ENCODE measurements at places on chromosomes 1 and 21.

DNA sequence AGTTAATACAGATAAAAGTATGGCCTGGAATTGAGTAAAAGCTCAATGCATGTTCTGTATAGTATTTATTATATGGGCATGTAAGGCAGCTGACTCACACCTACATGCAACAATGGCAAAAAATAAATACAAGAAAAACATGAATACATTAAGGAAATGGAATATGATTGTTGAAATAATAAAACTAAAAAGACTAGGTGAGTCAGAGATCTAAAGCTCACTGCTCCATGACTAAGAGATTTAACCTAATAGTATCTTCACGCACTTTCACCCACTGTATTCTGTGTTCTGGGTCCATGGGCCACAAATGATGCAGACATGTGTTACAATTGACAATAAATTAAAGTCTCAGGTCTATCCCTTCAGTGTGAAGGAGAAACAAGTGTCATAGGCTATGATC lies 607.0 kb downstream of the AGBL4 start:
- no peak for DNase-seq

DNA sequence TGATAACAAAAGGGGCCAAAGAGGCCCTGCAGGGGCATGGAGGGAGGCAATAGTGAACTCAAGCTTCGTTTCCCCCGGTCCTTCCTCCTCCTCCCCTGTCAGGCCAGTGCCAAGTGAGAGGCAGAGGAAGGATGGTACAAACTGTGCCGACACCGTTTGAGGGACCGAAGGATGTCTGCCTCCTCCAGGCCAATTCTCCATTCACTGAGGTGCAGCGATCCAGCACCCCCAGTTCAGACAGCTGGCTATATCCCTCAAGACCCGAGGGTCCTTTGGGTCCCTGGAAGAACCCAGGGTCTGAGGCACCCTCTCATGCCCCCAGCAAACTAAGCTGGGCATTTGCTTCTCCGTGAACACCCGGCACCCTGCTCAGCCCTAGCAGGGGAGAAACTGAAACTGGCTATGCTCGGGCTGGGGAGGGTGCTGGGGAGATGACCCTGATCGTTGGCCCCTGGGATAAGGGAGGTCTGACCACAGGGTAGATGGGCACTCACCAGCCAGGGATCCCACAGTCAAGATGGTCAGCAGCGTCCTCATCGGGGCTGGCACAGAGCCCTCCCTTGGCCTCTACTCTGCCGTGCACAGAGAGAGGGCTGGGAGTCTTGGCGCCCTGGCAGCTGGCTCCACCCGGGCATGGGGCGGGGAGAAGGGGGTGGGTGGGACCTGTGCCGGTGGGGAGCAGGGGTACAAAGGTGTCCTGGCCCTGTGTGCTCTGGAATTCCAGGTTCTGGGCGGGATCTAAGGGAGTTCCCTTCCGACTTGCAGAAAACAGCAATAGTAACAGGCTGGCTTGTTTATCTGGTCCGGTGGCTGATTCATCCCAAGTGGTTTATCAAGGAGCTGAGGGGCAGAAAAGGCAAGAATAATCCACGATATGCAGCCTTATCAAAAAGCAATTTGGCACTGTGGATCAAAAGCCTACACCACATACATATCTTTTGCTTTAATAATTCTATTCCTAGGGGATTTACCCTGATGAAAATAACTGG lies at the start of gene IL22RA1:
TSS of gene IL22RA1 (minus strand) at position 595 of the 989 bp plus-strand sequence. CDS start at position 537, 58 bp downstream.
- no peak for DNase-seq

GRCh38 chr1:29502225-29502910 lies 266.0 kb downstream of the PTPRU start:
- DNase-seq = no peak

- no peak for DNase-seq
Measured at GRCh38 chr21:40723317-40723716, 123.6 kb downstream of the DSCAM start.
